Hippocampal formation (tissue), 2 donors: ENCODE measurements at places on chromosomes 6 and 20.

DNA sequence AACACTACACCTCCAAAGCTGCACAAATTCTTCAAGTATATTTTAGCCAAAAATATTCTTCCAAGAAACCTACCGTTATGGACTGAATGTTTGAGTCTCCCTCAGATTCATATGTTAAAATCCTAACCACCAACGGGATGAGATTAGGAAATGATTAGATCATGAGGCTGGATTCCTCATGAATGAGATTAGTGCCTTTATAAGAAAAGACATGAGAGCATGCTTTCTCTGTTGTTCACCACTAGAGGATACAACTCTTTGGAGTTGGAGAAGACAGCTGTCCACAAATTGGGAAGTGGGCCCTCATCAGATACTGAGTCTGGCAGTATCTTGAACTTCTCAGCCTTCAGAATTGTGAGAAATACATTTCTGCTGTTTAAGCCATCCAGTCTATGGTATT is 7.1 kb upstream of the SLC17A4 start:
- no peak for DNase-seq

- peak; percentile 5 for DNase-seq
These were observed 118.7 kb downstream of the RPS12 start for GRCh38 chr6:132933090-132933489.

DNA sequence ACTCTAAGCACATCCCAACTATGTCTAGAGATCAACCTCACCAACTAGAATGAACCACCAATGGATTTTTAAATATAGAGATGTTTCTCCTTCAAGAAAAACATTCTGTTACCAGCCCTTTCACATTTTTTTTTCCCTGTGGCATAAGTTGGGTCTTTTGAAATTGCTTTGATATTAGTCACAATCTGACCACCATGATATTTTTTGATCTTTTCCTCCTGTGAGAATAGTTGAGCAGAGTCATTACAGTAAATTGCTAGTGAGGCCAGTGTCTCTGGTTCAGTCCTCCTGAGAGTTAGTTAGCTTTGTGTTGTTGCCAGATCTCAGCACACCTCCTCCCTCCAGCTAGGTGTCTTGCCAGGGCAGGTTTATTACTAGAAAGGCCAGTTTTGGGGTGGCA is 79.7 kb upstream of the MYLIP start:
- DNase-seq = no peak

GRCh38 chr20:20427227-20427864 is 59.4 kb downstream of the INSM1 start:
- no peak for DNase-seq

DNA sequence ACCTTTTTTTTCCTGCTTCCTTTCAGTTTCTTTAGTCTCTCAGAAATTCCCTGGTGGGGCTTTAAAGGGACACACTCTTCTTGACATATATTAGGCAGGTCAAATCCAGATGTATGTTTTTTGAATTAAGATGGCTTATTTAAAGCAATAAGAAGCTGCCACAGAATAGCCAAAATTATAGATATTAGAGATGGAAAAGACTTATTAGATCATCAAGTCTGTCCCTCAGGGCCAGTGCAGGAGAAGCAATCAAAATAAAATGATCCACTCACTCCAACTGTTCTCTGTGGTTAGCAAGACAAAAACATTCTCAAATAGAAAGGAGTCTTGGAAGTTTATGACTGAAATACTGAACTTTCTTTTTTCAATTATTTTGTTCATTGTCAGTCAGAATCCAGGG is 462.8 kb downstream of the CDC5L start:
- DNase-seq = no peak

DNA sequence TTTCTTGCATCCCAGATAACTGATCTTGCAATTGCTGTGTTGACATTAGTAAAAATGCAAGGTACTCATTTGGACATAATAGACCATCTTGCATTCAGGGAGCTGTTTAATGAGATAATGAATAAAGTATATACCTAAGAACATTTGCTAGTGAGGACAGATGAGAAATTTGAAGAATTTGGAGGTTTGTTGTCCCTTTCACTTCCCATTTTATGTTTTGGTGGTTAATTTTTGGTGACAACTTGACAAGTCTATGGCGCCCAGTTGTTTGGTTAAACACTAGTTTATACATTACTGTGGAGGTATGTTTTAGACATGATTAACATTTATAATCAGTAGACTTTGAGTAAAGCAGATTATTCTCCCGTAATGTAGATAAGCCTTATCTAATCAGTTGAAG is 300.2 kb upstream of the SYNCRIP start:
- no peak for DNase-seq

DNA sequence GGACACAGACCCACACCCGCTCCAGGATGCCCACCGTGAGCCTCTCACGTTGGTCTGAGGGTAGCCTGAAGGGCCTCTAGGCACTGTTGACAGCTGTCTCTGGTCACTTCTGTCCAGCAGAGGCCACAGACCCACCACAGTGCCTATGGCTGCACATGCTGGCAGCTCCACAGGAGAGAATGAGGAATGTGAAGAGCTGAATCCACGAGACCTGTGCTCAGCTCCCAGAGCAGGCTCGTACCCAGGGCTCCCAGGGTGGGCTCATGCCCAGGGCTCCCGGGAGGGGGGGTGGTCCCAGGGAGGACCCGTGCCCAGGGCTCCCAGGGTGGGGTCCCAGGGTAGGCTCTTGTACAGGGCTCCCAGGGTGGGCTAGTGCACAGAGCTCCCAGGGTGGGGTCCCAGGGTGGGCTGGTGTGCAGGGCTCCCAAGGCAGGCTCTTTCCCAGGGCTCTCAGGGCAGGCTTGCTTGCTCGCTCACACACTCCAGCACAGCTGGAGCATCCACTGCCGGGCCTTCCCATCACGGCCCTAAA is 201.0 kb downstream of the SYNDIG1 start:
- DNase-seq = no peak

GRCh38 chr6:167710363-167710920 is 116.3 kb upstream of the AFDN start:
- DNase-seq = no peak

GRCh38 chr6:41072836-41073202 is at the start of gene NFYA:
Gene NFYA, plus strand, starts transcription at chr6:41072974. Its CDS starts 6,116 bp downstream, at chr6:41079090.
- peak; percentile 100 for DNase-seq

- peak; percentile 83 for DNase-seq
These were observed 43.1 kb downstream of the CD109 start for GRCh38 chr6:73739096-73739495.

GRCh38 chr6:154304191-154304590 is 52.4 kb downstream of the IPCEF1 start:
- no peak for DNase-seq

DNA sequence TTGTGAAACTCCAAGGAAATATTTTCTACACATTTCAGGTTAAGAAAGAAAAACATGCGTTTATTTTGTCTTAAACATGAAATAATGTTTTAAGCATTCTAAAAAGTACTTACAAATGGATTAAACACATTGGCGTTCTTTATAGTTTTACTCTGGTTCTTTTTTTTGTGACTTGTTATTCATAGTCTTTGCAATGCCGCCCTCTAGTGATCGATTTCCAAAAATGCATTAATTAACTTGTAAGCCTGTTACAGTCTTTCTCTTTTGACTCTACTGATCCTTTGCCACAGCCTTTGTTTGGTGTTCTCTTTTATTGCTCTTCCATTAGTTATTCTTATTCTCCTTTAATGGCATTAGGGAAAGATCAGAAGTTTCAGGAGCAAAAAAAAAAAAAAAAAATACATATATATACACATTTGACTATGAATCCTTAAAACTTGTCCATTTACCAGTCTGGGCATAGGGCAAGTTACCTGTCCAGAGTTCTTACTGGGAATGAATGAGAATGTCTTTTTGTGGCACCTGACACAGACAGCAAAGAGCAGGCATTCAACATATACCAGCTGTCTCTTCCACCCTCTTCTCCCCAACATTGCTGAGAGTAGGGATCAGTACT is 59.9 kb downstream of the MACROD2 start:
- peak; percentile 42 for DNase-seq

DNA sequence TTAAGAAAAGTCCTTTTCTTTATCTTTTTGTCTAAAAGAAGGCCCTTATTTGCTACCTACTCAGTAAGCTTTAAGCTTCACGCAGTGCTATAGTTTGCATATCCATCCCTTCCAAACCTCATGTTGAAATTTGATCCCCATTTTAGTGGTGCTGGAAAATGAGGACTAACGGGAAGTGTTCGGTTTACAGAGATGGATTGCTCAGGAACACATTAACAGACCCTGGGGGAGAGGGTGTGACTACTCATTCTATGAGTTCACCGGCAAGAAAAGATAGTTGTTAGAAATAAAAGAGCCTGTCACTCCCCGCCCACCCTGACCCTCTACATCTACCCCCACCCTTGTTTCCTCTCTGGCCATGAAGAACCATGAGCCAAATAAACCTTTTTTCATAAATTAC is 546.2 kb downstream of the MEI4 start:
- no peak for DNase-seq

- no peak for DNase-seq
These were observed 1324.4 kb downstream of the GRIK2 start for GRCh38 chr6:102717737-102718456.

DNA sequence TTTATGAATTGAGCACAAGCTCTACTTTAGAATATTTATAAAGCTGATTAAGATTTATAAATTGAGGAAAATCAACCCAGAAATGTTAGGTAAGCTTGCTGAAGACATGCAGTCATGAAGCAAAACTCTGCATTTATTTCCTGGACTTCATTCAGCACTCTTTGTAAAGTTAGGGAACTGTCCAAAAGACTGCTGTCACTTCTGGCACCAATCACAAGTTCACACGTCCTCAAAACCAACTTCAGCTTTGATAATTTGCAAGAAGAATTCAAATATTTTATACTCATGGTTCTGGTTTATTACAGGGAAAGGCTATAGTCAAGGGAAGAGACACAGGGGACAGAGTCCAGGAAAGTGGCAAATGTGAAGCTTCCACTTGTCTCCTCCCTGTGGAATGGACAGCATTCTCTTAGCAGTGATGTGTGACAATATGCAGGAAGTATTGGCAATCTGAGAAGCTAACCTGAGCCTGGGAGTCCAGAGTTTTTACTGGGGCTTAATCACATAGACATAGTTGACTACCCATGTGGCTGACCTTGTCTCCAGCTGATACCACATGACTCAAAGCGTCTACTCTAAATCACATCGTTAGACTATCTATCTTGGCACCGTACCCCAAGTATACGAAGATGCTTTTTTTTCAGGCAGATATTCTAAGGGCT is 85.4 kb downstream of the PPP1R14C start:
- DNase-seq = no peak

DNA sequence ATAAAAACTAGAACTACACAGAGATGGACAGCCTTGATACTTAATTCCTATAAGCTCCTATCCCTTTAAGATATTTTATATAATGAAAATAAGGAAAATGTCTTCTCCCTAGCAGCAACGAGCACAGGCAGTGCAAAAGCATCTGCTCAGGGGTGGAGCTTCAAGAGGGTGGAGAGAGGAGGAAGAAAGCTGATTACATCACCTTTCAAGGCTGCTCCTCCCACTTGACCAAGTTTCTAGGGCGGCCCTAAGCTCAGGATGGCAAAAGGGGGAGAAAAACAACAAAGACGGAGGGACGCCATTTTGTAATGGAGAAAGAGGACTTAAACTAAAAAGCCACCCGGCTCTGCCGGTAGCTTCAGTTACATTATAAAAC is 2.2 kb downstream of the PPP1R10 start:
- peak; percentile 99 for DNase-seq

DNA sequence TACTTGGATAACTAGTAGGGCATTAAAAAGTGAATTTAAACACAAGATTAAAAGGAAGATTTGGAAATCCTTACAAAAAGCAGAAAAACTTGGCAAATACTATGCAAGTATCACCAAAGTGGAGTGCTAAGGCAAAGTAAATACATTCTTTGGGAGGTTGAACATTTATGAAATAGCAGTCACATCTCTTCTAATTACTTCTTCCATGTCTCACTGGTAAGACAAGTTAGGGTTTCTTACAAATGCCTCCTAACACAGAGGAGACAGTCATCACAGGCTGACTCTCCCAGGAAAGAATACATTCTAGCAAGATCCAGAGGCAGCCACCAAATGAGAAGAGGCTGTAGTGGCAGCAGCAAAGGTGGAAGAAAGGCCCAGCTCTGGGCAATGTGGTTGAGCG is 298.2 kb downstream of the BTBD9 start:
- DNase-seq = no peak

DNA sequence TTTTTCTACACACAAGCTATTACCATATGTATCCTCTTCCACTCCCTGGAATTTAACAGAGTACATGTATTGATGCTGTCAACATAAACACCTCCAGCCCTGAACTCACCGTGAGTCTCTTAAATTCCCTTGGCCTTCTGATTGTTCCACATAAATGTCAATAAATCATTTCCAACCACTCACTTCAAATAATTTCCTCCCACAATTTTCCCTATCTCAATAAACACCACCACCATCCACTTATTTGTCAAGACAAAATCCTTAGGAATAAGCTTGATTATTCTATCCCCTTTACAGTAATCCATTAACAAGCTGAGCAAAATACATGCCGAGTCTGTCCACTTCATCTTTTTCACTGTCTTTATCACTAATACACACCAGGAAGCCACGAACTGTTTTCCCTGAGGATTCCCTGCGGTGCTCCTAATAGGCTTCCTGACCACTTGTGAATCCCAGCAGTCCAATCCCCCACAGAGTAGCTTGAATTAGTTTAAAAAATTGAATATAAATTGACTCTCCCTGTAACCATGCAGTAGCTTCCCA is 19.2 kb downstream of the HLA-DRB1 start:
- DNase-seq = no peak

DNA sequence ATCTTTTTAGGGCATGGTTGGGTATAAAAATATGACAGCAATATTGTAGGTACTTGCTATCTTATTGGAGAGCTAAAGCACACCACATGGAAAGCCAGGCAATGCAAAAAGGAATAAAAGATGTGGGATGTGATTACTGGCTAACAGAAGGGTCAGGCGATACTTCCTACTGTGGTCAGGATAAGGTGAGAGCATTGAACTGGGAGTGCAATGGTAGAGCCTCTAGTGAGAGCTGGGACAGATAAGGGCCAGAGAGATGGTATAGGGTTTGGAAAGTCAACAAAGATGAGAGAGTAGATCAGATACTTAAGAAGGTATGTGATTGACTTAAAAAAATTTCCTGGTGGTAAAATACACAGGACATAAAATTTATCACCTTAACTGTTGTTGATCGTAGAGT is 160.7 kb upstream of the MAN1A1 start:
- no peak for DNase-seq

GRCh38 chr6:127851197-127851596 is 49.7 kb downstream of the THEMIS start:
- no peak for DNase-seq

- no peak for DNase-seq
These were observed 172.8 kb downstream of the TINAG start for GRCh38 chr6:54481091-54481490.

DNA sequence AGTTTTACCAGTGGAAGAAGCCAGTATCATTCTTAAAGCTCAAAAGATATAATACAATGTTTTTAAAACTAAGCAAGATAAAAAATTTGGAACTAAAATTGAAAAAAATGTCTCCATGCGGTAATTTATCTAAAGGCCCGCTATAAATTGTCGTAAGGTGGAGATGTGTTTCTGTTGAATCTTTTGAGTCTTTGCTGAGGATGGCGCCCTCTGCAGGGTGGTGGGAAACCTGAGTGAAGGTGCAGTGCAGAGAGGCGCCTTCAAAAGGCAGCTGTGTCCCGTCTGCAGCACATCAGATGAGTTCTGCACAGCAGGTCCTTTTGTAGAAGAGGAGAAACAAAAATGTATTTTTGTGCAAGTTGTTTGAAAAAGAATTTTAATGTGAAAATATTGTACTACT is 29.4 kb upstream of the KIF25 start:
- no peak for DNase-seq
